Stomach (tissue), 19 donors: ENCODE measurements at places on chromosomes 11 and 22. TPM values are rescaled to one million over a fixed set of nuclear protein-coding genes. Genes with fewer than 3 reads are reported as not detected.
A peak's percentile ranks its signal among the peaks of the same experiment; 100 is the strongest.

- H3K4me1 ChIP-seq: peaks cover 8% of the 10 kb centered on the region
- no peak overlapping the region for H3K4me3 ChIP-seq
- DNase-seq: no peak
- no peak overlapping the region for H3K27ac ChIP-seq
These were observed 49.7 kb downstream of the CD82 start for GRCh38 chr11:44615041-44615755.

- no peaks in the 10 kb centered on the region for H3K36me3 ChIP-seq
- DNase-seq: no peak
- H3K4me1 ChIP-seq: no peaks in the 10 kb centered on the region
- H3K4me3 ChIP-seq: no peak overlapping the region
- H3K27ac ChIP-seq: no peak overlapping the region
These were observed 582.2 kb downstream of the LRRC4C start for GRCh38 chr11:40877256-40877655.

GRCh38 chr22:45534339-45535192 lies 31.9 kb downstream of the FBLN1 start:
- H3K36me3 ChIP-seq: no peaks in the 10 kb centered on the region
- peak overlapping the region; percentile 52 for H3K27ac ChIP-seq
- H3K4me1 ChIP-seq: peaks cover 64% of the 10 kb centered on the region
- H3K4me3 ChIP-seq: no peak overlapping the region

Gene TALDO1
- polyA plus RNA-seq: 139 TPM

Gene CARD18
- polyA plus RNA-seq: not detected

Gene NCR3LG1
- polyA plus RNA-seq: 0.25 TPM

- H3K27ac ChIP-seq: no peak overlapping the region
- no peaks in the 10 kb centered on the region for H3K27me3 ChIP-seq
- no peaks in the 10 kb centered on the region for H3K36me3 ChIP-seq
These were observed 535.9 kb downstream of the BRD1 start for GRCh38 chr22:49291781-49292180.

DNA sequence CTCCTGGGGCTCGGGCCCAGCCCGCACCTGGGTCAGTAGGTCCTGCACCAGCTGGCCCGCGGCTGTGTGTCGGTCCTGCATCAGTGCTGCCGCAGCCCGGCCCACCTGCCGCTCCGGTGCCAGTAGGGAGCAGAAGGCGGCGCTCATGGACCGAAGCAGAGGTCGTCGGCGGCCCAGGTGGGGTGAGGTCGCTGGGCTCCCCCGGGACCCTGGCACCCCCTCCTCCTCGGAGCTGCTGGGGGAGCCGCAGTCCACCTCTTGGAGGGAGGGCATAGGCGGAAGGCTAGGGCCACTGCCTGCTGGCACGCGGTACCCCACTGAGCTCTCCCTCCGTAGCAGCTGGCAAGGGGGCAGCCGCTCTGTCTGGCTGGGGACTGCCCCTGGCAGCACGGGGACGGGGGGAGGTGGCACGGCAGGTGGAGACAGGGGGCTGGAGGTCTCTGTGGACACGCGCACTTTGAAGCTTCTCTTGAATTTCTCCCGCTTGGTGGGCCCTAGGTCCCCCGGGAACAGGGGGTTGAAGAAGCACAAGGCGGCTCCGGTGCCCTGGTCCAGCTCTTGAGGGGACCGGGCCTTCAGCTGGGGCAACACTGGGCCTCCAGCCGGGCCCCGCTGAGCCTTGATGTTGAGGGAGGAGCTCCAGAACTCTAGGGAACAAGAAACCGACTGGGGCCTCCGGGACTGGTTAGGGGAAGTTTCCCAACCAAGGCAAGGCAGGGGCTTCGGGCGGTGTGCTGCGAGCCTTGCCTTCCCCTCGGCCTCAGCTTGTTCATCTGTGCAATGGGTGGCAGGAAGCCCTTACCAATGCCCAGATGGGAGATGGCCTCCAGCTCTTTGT lies 1.4 kb downstream of the RIN1 start:
- H3K27ac ChIP-seq: peak overlapping the region; percentile 79
- H3K4me3 ChIP-seq: peak overlapping the region; percentile 73
- peaks cover 23% of the 10 kb centered on the region for H3K4me1 ChIP-seq
- DNase-seq: no peak
- H3K36me3 ChIP-seq: peaks cover 64% of the 10 kb centered on the region

Gene EMID1
- 2.5 TPM for polyA plus RNA-seq

Gene C11orf97
- polyA plus RNA-seq: not detected

GRCh38 chr11:116145187-116145865 lies 627.5 kb downstream of the BUD13 start:
- no peak overlapping the region for H3K4me3 ChIP-seq
- no peak overlapping the region for H3K27ac ChIP-seq
- peaks cover 30% of the 10 kb centered on the region for H3K27me3 ChIP-seq
- H3K4me1 ChIP-seq: no peaks in the 10 kb centered on the region
- no peaks in the 10 kb centered on the region for H3K36me3 ChIP-seq
